ENCODE measurements at places on chromosomes 1 and 21.

- DNase-seq: no peak
These were observed 54.2 kb upstream of the EEIG2 start for GRCh38 chr1:108505763-108506070.

DNA sequence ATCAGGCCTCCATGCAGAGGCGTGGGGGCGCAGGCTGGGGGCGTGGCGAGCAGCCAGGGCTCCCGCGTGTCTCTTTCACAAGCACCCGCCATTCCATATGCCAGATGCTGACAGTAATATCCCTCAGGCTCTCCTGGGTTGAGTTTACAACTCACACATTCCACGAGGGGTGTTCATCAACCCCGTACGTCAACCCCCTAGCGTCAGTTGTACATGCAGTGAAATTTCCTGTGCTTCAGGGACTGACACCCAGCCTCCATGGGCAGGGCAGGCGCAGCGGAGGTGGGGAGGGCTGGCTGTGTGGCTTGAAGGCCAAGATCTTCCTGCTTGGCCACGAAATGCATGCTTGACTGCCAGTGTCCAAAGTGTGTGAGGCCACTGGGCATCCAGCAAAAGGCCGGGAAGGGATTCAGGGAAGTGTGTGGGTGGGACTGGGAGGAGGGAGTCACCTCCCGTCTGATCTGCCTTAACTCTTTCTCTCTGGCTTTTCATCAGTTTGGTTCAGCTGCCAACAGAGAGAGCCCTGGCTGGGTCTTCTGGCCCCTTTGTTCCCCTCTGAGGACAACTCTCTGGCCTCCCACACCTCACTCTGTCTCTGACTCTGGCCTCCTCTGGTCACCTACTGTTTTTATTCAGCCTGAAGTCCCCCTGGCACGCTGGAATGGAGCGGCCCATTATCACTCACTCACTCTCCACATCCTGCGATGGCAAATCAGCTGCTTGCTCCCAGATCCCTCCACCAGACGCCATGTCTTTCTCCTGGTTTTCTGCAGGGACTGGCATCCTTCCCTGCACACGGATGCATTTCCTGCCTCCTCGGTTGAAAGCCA lies 33.8 kb downstream of the CLIC6 start:
- no peak for DNase-seq

DNA sequence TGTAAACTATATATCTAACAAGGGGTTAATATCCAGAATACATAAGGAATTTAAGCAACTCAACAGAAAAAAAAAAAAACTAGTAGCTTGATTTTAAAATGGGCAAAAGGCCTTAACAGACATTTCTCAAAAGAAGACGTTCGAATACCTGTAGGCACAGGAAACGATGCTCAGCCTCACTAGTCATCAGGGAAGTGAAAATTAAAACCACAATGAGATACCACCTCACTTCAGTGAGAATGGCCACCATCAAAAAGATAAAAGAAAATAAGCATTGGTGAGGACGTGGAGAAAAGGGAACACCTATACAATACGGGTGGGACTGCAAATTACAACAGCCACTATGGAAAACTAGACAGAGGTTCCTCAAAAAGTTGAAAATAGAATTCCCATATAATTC lies 37.3 kb downstream of the NPHP4 start:
- no peak for DNase-seq

DNA sequence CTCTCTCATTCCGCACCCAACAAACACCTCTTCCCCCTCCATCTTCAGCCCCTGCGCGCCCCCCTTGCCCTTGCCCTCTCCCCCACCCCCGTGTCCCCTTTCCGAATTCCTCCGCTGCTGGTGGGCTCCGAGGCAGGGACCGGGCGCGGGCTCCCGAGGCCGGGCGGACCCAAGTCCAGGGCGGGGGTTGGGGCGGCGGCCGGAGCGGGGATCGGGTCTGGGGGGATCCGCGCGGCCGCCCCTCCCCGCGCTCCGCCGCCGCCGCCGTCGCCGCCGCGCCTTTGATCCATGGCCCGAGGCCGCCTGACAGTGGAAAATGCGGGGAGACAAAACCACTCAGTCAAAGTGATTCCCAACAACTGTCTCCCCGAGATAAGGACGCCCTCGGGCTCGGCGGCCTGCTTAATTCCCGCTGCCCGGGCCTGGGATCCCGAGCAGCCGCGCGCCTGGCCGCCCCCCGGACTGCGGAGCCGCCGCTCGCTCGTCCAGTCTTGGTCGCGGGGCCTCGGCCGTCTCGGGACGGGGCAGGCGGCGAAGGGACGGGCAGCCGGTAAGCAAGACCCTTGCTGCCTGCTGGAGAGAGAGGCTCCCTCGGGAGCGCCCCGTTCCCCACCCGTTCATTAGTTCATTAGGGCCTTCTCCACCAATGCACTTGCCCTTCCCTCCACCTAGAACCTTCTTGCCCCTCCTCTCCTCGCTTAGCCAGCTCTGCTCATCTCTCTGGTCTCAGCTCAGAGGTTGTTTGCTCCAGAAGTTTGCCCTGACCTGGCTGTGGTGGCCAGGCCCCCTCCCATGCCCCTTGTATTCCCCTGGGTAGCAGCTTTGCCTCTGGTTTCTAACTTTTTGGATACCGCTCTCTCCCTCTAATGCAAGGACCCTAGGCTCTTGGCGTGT lies 86.4 kb downstream of the PAX7 start:
- DNase-seq: no peak

DNA sequence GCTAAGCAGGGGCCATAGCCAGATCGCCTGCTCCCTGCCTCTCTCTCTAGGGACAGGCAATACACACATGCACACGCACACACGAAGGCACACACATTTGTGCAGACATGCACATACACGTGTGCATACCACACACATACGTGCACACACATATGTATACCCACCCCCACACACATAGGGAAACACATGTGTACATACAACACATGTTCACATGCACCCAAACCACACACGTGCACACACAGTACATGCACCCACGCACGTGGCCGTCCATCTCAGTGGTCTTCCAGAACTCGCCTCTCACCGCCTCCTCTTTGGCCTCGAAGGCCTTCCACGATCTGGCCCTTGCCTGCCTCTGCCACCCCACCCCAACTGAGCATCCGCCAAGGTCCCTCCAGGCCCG lies 25.3 kb upstream of the PEX10 start:
- DNase-seq: no peak

- no peak for DNase-seq
These were observed 1071.2 kb downstream of the TTLL7 start for GRCh38 chr1:82927753-82928152.

- DNase-seq: no peak
These were observed 21.1 kb downstream of the PLA2G4A start for GRCh38 chr1:186849826-186850225.
